ENCODE measurements at places on chromosomes 16 and 17.

- DNase-seq: no peak
Measured at GRCh38 chr17:81960130-81960958, 643 bp downstream of the NOTUM start.

GRCh38 chr17:30378241-30378824, 394 bp upstream of the CPD start:
- peak; percentile 63 for DNase-seq

- peak; percentile 90 for DNase-seq
Measured at GRCh38 chr17:28416703-28417311, 10.8 kb upstream of the SLC46A1 start.

- no peak for DNase-seq
Measured at GRCh38 chr17:47628014-47628566, 21.6 kb upstream of the KPNB1 start.

DNA sequence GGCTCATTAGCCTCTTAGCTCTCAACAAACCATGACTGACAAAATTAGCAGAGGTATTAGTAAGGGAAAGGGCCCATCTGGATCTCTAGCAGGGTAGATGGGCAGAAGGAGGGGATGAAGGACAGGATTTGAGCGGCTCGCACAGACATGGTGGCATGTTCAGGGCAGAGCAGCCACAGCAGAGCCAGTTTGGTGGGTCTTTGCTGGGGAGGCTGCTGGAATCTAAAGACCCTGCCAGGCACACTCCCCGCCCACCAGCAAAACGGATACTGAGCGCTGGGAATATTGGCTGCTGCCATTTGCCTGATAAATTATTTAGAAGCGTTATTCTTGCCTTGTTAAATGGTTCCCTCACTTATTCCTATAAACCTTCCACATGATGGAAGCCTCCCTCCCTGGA, 20.7 kb upstream of the NAT9 start:
- DNase-seq: no peak

DNA sequence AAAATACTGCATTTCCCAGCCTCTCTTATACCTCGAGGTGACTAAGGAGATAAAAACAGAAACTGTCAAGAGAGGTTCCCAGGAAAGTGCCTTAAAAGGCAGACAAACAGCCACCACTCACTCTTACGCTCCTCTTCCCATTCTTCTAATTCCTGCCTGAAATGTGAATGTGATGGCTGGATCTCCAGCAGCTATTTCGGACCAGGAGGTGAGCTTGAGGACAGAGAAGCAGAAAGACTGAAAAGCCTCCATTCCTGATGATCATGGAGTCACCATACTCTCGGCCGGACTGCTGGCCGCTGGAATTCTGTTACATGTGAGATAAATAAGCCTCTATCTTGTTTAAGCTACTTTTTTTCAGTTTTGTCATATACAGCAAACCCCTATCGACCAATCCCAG, 41.4 kb upstream of the ABR start:
- no peak for DNase-seq

DNA sequence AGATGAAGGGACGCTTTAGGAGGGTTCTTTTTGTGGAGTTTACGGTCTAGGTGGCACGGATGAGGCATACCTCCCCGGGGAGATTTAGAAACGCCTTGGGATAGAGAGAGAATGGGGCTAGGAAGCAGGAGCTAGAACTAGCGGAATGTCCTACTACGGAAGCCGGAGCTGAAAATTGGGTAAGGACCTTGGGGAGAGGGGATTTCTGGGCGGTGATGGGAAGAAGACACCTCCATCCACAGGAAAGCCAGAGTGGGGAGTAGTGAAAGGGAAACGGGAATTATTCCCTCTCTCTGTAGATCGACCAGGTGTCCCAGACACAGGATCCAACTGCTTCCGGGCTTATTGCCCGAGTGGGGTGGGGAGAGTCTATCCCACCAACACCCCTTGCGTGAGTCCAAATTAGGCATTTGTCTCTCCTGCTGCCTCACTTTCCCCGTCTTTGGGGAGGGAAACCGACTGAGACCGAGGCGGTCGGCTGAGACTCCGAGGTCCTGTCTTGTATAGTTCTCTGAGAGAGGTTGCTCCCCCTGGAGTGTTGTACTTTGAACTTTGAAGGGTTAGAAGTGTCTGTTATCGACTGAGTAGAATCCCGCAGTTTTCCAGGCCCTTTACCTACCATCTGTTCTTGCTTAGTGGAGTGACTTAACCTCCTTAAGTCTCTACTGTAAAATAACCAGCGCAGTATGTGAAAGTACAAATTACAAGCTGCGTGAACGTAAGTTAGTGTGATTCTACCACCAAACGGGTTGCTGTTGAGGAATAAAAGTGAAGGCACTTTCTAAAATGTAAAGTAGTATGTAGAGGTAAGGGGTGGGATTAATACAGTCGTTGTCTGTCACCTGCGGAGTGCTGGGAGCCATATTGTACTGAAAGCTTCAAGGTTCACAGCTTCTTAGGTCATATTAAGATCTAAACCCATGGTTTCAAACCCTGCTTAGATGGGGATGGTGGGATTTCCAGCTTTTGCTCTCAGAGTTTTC, 1.0 kb downstream of the RSPRY1 start:
- DNase-seq: peak; percentile 49

GRCh38 chr16:66269617-66270332, 96.7 kb upstream of the CDH5 start:
- no peak for DNase-seq

GRCh38 chr16:6964679-6965078, 368.0 kb upstream of the RBFOX1 start:
- no peak for DNase-seq

- peak; percentile 98 for DNase-seq
Measured at GRCh38 chr16:4416200-4417032, at the start of gene CORO7. CORO7 (minus strand) TSS chr16:4416596; CDS start chr16:4416518, 78 bp downstream.

GRCh38 chr17:80365001-80365965, 49.7 kb upstream of the ENDOV start:
- no peak for DNase-seq

DNA sequence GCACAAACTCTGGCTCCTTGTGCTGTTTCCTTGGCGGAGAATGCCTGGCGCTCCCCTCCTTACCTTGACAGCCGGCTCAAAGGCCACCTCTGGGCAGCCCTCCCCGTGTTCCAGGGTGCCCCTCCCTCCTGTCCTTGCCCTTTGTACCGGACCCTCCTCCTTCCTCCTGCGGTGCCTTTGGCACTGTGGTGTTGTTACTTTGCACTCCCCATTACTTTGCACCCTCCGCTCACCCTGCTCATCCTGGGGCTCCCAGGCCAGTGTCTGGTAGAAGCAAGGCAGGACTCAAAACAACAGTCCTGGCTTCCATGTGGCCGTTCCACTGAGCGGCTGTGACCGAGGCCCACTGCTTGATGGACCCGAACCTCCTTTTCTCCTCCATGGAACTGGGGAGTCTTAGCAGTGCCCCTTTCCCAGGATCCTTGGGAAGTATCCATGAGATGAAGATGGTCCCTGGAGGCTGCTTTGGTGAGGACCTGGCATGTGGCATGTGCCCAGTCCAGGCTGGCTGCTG, 147.8 kb downstream of the CMIP start:
- no peak for DNase-seq

DNA sequence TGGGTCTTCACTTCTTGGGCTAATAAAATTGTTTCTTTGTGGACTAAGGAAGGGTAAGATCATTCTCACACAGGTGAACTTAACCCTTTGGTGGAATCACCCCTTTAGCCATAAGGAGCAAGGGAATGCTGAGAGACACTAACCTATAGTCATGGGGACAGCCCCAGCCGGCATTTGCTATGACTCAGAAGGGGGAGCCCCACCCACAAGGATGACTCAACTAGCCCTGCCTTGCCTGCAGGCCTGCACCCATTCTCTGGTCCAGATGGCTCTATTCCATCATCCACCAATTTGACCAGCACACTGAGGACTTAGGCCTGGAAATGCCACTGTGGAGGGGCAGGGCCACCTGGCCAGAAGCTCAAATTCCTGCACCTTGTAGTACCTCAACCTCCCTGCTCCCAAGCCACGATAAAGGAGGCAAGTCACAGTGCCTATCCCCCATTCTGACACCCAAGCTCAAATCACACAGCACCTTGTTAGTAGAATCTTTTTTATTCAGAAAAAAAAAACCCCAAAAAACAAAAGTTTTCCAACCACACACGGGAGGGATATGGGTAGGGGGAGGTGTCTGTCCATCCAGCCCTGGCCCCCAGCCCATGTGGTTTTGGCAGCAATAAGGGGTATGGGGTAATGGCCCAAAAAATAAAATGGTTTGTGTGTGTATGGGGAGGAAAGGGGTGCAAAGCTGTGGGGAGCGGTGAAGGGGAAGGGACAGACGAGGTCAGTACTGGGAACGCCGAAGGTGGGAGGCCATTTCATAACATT, 3.0 kb downstream of the PFN1 start:
- DNase-seq: peak; percentile 91

DNA sequence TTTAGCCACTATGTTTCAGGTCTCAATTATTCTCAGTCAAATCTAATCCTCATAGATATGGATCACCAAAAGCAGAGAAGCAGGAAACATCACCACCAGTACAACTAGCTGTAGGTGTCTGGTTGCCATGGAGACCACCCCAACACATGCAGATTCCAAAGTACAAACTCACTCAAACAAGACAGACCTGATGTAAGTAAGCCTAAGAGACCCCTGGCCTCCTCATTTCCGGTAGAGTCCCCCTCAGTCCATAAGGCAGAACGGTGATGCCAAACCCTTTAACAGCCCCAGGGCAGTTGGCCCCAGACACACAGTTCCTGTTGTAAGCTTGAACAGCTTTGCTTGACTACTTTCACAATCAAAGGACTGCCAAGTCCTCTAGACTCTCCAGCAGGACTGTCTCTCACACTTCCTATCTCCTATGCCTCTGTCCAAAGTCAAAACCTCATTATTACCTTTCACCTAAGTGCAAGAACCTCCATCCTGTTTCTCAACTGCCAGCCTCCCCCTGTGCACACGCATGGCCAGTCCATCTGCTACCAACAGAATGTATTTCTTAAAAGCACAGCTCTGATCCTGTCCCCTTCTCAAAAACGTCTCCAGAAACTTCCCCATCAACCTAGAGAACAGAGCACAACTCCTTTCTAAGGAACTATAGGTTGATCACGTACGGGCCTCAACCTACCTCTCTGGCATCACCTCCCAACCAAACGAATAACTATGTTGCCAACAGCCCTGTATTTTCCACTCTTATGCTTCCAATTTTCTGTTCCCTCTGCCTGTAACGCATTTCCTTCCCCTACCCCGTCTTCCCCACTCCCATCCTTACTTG, 23.9 kb downstream of the SLC39A11 start:
- peak; percentile 38 for DNase-seq

- DNase-seq: no peak
Measured at GRCh38 chr16:47848421-47849109, 307.2 kb downstream of the ABCC12 start.
